ENCODE measurements at places on chromosomes 12 and 14.

DNA sequence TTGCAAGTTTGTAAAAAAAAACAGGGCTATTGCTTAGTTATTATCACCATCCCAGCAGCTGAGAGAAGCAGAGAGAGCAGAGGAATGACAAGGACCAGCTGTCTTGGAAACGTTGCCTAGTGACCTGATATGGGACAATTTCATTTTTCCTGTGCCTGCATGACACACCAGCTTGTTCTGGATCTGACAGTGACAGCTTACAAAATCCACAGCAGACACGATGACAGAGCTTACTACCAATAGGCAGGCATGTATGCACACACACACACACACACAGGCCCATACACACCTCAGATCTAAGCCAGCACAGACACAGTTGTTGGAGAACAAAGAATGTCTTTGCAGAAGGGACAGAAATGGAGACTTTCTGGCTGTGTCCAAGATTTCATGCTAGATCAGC lies 25.4 kb downstream of the HSPB8 start:
- no peak for DNase-seq

GRCh38 chr14:78107166-78107565 lies 63.0 kb upstream of the NRXN3 start:
- no peak for DNase-seq

GRCh38 chr14:100982762-100983161 lies 79.2 kb upstream of the RTL1 start:
- DNase-seq = no peak

DNA sequence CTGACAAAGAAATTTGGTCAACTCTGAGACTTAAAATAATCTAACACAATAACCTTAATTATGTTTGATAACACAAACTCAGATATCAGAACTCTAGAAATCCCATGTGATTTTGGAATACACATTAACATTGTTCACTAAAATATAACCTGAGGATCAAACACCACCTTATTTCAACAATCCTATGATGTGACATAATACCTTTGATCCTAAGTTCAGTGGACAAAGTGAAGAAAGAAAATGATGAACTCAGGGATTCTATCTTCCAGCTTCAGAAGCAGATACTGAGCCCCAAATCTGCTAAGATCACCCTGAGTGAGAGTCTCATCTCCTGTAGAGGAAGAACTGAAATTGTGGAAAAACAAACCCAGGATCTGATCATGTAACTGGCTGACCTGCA lies 35.7 kb upstream of the APOF start:
- no peak for DNase-seq

Measured in CD4-positive, alpha-beta T cell treated with Interleukin-4 for 1 hour (primary cell).